ENCODE measurements at places on chromosomes 16 and 17.

GRCh38 chr16:68296693-68297092 is 14.1 kb downstream of the SLC7A6OS start:
- DNase-seq: no peak

DNA sequence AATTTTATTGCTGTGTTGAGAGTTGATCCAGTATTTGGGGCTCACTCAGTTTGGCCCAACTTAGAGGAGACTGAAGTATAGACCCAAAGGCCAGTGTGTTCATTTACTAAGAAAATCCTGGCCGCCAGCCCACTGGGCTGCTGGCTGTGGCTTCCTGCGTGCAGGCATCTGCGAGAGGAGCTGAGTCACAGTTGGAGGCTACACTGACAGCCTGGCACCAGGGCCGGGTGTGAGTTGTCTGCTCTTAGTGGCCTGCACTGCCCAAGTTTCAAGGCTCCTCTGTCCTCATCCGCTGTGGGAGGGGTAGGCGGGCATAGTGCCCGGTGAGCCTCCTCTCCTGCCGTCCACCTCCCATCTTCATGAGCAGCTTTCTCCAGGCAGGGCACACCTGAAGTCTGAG is 54.2 kb downstream of the PLD6 start:
- DNase-seq: no peak

GRCh38 chr17:32010114-32010513 is 2.9 kb downstream of the LRRC37B start:
- no peak for DNase-seq

DNA sequence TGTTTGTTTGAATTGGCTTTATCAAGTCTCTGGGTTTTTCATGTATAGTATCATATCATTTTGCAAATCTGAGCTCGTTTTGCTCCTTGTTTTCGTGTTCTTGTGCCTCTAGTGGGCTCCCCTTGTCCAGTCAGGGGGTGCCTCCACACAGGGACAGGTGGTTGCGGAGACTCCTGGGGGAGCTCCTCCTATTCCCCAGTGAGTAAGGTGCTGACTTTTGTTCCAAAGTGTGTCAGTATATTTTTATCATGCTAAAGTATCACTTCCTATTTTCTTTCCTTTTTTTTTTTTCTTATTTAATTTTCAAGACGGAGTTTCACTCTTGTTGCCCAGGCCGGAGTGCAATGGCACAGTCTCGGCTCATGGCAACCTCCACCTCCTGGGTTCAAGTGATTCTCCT is 30.3 kb upstream of the IL17C start:
- DNase-seq: no peak
